ENCODE measurements at places on chromosomes 1 and 21.

- no peak for DNase-seq
Observed at GRCh38 chr1:13628218-13628617, 44.6 kb downstream of the PDPN start.

DNA sequence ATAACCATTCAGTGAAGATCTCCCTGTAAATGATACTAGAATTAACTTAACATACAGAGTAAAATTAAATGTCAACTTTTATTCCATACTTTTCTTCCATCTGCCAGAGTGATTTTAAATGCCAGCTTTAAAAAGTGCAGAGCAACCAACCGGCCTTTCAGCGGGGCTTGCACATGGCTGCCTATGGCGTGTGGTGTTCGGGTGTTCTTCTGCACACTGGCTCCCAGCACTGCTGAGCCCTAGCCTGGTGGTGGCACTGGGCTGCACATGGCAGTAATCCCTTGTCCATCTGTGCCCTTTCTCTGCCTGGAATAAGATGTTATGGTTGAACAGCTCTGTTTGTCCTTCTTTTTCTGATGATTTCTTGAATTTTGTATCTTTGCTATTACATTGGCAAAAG is 156.3 kb downstream of the SNX7 start:
- no peak for DNase-seq

DNA sequence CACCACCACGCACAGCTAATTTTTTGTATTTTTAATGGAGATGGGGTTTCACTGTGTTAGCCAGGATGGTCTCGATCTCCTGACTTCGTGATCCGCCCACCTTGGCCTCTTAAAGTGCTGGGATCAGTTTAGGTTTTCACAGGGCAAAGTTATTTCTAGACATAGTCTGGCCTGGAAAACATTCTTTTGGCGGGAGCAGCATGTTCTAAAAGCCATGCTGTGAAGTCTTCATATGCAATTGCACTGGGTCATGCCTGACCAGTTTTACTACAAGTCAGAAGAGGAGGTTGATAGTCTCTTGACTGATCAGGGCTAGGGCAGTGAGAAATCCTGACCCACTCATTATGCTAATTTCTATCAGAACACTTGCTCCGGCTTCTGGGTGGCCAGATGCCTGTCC is 131.6 kb upstream of the POU3F1 start:
- DNase-seq = no peak

DNA sequence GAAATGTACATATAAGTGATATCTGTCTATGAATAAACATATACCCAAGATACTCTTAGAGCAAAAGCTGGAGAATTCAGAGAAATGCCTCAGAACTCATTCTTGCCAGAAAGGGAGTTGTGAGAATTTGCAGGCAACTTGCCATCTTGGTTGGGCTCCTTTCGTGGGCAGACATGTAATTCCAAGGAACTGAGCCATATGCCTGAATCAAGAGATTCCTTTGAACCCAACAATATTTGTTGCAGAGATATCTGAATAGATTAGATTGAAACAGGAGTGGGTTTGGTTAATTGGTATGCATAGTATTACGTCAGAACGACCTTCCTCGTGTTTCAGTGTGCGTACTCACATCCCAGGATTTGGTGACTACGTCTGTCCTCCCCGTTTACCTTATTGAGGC is 67.0 kb downstream of the TGFB2 start:
- DNase-seq = no peak

DNA sequence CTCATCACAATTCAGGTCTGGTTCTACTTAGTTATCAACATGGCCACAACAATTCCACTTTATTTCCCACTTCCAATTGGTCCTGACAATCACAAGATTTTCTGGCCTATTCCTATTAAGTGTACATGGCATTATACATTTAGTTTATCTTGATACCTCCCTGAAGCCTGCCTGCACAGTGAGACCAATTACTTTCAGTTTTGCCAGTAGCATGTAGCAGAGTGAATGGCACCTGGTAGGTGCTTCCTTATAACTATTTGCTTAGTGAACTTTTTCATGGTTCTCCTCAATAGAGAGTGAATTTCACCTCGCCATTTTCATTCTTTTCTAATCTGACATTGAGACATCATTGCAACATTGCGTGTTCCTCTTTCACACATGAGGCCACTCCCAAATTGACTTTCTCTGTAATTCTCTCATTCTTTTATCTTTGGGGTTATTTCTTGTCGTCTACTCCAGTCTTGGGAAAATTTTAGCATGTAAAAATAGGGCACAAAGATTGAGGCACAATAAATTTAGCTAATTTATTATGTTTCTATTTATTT is 124.3 kb downstream of the DISC1 start:
- DNase-seq = no peak

DNA sequence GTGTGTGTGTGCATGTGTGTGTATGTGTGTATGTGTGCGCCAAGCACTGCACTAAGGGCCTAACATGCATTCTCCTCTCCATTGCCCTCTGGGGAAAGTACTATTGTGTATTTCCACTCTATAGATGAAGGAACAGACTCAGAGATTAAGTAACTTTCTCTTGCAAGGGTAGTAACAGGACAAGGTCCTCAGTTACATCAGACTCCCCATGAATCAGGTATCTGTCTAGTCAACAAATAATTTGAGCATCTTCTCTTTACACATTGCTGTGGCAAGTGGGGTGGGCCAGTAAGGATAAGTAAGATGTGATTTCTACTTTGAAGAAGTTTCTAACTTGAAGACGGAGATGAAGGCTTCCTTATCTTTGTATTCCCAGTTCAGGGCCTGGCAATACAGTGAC is 5.0 kb upstream of the HTR1D start:
- DNase-seq = no peak

DNA sequence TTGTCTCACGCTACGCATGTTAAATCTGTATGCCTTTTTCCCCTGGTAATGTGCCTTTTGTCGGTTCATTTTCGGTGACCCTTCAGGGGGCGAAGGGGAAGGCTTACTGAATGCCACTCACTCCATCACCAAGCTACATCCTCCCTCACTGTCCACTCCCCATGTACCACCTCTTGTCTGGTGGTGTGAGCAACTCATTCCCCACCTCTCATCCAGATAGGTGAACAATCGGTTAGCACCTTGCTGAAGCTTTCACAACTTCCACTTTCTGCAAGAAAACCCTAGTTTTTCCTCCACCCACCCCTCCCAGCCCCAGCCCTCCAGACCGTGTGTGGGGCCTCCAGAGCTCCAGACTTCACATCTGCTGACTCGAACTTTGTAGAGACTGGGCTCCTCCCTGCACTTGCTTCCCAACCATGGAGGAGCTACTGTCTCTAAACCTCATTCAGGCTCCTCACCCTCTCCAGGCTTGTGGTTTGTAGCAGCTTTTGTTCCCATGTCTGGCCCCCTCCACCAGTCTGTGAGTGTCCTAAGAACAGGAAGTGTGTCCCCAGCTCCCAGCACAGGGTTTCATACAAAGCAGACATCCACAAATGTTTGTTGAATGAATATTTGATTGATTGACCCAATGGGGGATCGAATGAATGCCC is 48.4 kb upstream of the RUNX3 start:
- no peak for DNase-seq

- no peak for DNase-seq
Observed at GRCh38 chr1:180274221-180274620, 44.2 kb downstream of the LHX4 start.

GRCh38 chr1:54421101-54421504 is 14.9 kb upstream of the SSBP3 start:
- DNase-seq = no peak

Measured in stromal cell of bone marrow (primary cell).